ENCODE measurements at places on chromosomes 1 and 21. TPM values are rescaled to one million over a fixed set of nuclear protein-coding genes. Genes with fewer than 3 reads are reported as not detected.

DNA sequence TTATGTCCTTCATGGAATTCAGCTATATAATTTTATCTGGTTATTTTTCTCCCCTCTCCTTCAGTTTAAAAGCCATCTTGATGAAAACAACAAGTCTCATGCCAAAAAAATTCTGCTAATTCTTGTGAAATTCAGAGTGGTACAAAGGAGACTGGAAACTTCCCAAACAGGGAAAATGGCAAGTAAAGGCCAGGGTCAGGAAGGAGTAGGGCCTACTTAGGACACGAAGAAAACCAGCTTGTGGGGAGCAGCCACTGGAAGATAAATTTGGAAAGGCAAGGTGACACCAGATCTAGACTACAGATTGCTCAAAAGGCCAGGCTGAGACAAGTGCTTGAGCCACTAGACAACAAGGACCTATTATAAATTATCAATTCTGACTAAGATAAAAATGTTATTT, 6.4 kb downstream of the TSTD1 start:
- no peak for DNase-seq

DNA sequence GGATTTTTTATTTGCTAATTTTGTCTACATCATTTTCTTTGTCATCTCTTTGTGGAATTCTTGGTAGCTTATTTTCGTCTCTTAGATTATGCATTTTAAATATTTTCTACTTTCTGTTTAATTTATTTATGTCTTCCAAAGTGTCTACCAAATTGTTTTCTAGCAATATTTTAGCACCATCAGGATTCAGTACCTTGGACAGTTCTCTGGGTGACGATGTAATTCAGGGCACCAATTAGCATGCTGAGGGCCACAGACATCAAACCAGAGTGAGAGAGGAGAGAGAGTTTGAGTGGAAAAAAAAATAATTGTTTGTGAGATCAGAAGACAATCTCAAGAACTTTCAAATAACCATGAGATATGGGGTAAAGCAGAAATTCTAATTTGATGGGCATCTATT, 169.8 kb upstream of the CXADR start:
- DNase-seq: no peak

DNA sequence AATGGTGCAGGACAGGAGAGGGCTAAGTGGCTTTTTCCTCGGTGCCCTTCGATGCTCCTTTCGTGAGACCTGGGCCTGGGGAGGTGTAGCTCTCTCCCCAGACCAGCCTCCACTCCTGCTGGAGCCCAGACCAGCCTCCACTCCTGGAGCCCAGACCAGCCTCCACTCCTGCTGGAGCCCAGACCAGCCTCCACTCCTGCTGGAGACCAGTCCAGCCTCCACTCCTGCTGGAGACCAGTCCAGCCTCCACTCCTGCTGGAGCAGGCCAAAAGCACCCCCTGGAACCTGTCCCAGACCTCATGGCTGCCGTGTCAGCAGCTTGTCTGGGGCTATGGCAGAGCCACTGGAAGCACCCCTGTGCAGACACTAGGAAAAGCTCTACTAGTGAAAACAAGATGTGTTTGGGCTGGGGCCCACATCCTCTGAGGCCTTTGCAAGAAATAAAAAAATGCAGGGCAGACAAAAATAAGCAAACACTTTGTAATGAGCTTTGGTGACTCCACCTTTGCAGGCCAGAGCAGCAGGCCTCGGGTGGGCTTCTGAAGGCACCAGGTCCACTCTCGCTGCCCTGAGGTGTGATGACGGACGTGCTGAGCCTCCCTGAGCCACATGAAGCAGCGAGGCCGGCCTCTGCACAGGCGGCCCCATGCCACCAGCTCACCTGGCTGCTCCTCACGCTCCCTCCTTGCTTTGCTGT, 116.0 kb upstream of the IFFO2 start:
- no peak for DNase-seq

DNA sequence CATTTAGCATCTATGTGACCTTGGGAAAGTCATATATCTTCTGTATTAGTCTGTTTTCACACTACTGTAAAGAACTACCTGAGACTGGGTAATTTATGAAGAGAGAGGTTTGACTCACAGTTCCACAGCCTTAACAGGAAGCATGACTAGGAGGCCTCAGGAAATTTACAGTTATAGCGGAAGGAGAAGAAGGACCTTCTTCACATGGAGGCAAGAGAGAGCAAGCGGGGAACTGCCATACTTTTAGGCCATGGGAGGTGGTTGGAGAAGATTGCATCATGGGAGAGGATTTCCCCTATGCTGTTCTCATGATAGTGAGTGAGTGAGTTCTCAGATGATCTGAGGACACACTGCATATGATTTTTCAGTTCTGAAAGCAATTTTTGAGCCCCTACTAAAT, 87.9 kb downstream of the CLEC20A start:
- DNase-seq: no peak

DNA sequence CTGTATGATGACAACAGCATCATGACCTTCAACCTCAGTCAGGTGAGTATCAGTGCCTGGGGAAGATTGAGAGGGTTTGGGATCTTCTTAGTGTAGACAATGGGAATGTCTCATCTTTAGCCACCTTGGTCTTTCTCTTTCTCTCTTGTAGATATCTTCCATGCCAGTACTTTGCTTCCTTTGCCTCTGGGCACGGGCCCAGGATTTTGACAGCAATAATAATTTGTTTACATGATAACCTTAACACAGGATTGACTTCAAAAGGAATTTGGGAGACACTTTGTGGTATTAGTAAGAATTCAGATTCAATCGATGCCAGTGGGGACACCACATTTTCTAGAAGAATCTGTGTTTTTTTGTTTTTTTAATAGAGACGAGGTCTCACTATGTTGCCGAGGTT, 12.1 kb upstream of the PIGV start:
- DNase-seq: no peak

DCDC2B gene
- total RNA-seq: not detected

GRCh38 chr1:118985640-118986554, 2.2 kb downstream of the TBX15 start:
- no peak for DNase-seq

RGS5 gene
- 103 TPM for total RNA-seq

GRCh38 chr1:183212870-183213269, 26.8 kb downstream of the LAMC2 start:
- no peak for DNase-seq

GRCh38 chr1:204475656-204476432, 18.8 kb downstream of the PIK3C2B start:
- no peak for DNase-seq

S100A1 gene
- total RNA-seq: not detected

DNA sequence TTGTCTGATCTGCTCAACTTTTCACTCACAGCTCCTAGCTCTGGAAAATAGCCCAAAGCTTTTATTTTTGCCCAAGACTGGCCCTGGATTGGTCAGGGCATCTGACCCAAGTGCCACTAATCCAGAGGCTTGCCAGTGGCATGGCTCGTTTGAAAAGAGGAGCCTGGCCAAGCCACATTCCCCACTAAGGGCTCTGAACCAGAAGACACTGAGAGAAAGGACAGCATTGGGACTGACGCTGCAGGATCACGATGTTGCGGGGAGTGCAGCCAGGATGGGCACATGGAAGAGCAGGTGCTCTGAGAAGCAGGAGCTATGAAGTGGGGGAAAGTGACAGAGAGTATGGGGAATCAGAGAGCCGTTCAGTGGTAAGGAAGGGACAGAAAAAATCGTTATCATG, 44.9 kb upstream of the TSPAN2 start:
- no peak for DNase-seq

GRCh38 chr1:3391711-3392110, 62.8 kb upstream of the ARHGEF16 start:
- no peak for DNase-seq

ATP1A2 gene
- total RNA-seq: 34.8 TPM

DNA sequence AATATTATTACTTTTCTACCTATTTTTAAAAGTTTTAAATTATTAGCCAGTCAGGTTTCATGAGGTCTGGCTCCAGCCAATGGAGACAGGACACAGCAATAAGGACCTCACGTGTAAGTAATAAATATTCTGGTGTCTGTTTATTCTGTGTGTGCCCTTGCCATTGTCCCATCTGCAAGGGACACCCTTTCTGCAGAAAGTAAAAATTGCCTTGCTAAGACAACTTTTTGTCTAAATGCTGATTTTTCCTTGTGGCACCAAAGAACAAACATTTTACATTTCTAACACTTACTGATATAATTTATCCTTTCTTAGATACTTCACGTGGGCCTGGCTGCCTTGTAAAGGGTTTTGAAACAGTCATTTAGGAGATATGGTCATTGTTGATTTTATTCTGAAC, 29.4 kb downstream of the OVAAL start:
- DNase-seq: no peak

- DNase-seq: no peak
These were observed 130.7 kb downstream of the COQ8A start for GRCh38 chr1:227070638-227071285.

- no peak for DNase-seq
These were observed 11.4 kb upstream of the PRELP start for GRCh38 chr1:203464226-203464625.

- DNase-seq: no peak
These were observed 4.7 kb upstream of the ECE1 start for GRCh38 chr1:21295002-21295401.

DNA sequence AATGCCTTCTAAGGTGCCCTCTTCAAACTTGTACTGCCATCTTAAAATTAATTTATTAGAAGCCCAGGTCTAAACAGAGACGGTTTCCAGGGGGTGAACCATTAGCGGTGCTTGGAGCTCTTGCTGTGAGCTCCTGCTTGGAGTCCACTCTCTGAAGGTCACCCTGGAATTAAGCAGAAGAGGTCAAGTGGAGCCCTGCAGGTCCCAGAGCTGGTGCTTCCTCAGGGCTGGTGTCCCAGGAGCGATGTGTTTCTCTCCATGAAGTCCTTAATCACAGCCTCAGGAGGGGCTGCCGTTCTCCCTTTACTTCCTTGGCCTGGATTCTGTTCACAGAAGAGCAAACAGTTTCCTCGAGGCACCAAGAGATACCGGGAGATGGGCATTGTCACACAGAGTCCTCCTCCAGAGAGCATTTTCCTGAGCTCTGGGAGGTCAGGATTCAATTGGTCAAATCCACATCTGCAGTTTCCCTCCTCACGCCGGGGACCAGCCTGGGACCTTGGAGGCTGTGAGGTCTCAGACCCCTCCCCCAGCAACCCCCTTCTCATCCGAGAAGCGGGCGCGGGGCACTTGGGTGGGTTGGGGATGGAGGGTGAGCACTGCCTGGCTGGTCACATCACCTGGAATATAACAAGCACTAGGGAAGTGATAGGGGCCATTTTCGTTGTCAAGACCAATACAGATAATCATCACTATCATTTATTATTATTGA, 310.4 kb downstream of the AJAP1 start:
- no peak for DNase-seq

PROK1 gene
- total RNA-seq: not detected

TCEA3 gene
- 0.21 TPM for total RNA-seq

DNA sequence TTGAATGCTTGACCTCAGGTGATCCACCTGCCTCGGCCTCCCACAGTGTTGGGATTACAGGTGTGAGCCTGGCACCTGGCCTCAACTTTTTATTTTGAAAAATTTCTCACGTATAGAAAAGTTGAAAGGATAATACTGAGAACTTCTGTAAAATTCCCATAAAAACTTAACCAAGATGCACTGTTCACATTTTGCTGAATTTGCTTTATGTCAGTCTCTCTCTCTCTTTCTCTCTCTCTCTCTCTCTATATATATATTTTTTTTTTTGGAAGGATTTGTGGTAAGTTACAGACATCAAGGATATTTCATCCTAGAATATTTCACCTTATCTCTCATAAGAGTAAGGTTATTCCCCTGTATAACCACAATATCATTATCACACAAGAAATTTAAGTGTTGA, 5.9 kb downstream of the PEX14 start:
- DNase-seq: no peak

DDR2 gene
- 2.1 TPM for total RNA-seq

- no peak for DNase-seq
These were observed 40.1 kb downstream of the DISP3 start for GRCh38 chr1:11518791-11519628.

GRCh38 chr1:118927427-118928187, 60.5 kb downstream of the TBX15 start:
- no peak for DNase-seq

ARHGAP30 gene
- 0.39 TPM for total RNA-seq

RHD gene
- total RNA-seq: not detected

GRCh38 chr1:116808200-116808847, 54.1 kb downstream of the CD2 start:
- no peak for DNase-seq

DNA sequence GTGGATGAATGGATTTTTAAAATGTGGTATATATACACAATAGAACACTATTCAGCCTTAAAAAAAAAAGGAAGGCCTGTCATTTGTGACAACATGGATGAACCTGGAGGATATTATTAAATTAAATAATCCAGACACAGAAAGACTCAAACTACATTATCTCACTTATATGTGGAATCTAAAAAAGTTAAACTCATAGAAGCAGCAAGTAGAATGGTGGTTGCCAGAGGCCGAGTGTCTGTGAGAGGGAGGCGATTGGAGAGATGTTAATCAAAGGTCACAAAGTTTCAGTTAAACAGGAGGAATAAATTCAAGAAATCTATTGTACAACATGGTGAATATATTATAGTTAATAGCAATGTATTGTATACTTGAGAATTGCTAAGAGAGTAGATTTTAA, 39.7 kb downstream of the ZC3H11B start:
- no peak for DNase-seq

GRCh38 chr1:229557200-229557850, 1.2 kb downstream of the ABCB10 start:
- DNase-seq: no peak

CNKSR1 gene
- 14.5 TPM for total RNA-seq

MR1 gene
- not detected for total RNA-seq

- no peak for DNase-seq
These were observed 65.6 kb downstream of the RIMS3 start for GRCh38 chr1:40599926-40600325.

GRCh38 chr1:76106719-76107235, 32.2 kb downstream of the ST6GALNAC3 start:
- no peak for DNase-seq

MTFR1L gene
- total RNA-seq: 20.8 TPM

- DNase-seq: no peak
These were observed 654.6 kb downstream of the KIF26B start for GRCh38 chr1:245809361-245809760.

INSRR gene
- not detected for total RNA-seq

DNA sequence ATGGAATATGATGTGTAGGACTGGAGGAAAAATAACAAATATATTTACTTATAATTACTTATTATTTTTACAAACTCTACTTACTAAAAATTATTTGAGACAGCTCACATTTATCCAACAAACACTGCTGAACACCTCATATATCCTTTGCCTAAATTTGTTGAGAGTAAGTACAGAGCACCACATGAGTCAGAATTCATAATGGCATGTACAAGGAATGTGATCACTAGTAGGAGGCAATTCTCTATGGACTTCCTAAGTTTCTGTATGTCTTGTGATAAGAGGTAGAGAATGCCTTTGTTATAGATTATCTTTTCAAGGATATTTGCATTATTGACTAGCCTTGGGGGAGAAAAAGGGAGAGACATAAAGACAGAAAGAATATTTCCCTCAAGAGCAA, 8.2 kb upstream of the ST6GALNAC3 start:
- DNase-seq: no peak

CCDC17 gene
- total RNA-seq: 1.9 TPM

- no peak for DNase-seq
These were observed 3.4 kb upstream of the PLCH2 start for GRCh38 chr1:2472561-2473177.

PTGS2 gene
- 0.23 TPM for total RNA-seq

Data from H1 (cell line).